ENCODE measurements at places on chromosomes 16 and 17. TPM values are rescaled to one million over a fixed set of nuclear protein-coding genes. Genes with fewer than 3 reads are reported as not detected.

CBFA2T3 gene
- total RNA-seq: not detected

STH gene
- total RNA-seq: not detected

DNAAF8 gene
- 3.4 TPM for total RNA-seq

CD300H gene
- total RNA-seq: not detected

MAPT gene
- total RNA-seq: 0.43 TPM

AIPL1 gene
- not detected for total RNA-seq

TBX2 gene
- total RNA-seq: 8.3 TPM

DNA sequence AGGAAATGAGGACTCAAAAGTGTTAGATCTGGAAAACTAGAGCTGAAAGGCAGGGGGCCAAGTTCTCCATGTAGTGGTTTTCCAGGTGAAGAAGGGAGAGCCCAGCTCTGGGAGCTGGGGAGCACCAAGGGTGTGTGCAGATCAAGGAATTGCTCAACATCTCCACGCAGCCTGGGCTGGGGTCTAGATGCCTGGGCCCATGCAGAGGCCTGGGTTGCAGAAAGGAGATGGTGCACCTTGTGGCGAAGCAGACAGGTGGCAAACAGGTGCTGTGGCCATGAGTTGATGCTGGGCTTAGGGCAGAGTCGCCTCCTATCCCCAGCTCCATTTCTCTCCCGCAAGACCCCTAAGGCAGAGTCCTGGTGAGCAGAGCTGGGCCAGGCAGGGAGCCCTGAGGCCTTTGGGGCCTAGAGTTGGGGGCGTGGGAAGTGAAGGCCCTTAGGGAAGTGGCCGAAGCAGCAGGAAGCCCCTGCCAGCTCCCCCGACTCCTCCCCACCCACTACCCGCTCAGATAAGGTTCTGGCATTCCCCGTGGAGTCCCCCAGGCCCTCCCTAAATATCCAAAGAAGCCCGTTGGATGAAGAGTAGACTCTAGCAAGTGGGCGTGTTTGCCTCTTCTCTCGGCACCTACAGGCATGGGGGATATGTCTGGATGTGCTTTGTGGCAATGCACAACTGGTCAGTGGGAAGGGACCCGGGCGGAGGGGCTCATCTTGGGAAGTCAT is 777 bp downstream of the FOXN1 start:
- DNase-seq: no peak

DNA sequence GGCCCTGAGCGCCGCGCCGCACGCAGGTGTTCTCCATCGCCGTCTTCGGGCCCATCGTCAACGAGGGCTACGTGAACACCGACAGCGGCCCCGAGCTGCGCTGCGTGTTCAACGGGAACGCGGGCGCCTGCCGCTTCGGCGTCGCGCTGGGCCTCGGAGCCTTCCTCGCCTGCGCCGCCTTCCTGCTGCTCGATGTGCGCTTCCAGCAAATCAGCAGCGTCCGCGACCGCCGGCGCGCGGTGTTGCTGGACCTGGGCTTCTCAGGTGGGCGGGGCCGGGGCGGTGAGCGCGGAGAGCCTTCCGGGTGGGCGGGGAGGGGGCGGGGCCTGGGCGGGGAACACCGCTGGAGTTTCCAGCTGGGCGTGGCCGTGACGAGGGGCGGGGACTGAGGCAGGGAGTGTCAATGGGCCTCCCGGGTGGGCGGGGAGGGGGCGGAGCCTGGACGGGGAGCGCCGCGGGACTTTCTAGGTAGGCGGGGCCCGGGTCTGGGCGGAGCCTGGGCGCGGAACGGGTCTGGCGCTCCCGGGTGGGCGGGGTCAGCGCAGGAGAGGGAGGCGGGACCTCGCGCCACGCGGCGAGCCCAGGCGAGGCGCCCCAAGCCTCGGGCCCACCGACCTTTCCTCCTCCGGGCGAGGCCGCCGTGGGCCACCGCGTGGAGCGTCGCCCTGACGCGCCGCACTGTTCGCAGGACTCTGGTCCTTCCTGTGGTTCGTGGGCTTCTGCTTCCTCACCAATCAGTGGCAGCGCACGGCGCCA is 2.4 kb downstream of the SYNGR3 start:
- peak; percentile 87 for DNase-seq

- no peak for DNase-seq
Measured at GRCh38 chr17:259341-259976, 78.0 kb upstream of the DOC2B start.

GRCh38 chr16:49644145-49644463 is 211.8 kb downstream of the ZNF423 start:
- no peak for DNase-seq

DNA sequence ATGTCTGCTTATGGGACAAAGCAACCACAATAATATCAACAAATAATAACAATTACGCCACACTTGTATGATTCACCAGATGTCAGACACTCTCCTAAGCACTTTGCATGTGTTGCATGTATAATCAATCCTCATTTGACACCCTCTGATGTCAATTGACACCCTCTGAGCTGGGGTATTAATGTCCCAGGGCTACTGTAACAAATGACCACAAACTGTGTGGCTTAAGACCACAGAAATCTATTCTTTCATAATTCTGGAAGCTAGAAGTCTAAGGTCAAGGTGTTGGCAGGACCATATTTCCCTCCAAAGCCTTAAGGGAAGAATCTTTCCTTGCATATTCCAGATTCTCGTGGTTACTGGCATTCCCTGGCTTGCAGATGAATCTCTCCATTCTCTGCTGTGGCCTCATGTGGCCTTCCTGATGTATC is 112.7 kb downstream of the NPIPB5 start:
- DNase-seq: no peak

- DNase-seq: peak; percentile 80
Measured at GRCh38 chr17:81641825-81642489, 5.0 kb downstream of the TSPAN10 start.

- peak; percentile 86 for DNase-seq
Measured at GRCh38 chr17:40490289-40490853, 11.1 kb downstream of the TNS4 start.

DNA sequence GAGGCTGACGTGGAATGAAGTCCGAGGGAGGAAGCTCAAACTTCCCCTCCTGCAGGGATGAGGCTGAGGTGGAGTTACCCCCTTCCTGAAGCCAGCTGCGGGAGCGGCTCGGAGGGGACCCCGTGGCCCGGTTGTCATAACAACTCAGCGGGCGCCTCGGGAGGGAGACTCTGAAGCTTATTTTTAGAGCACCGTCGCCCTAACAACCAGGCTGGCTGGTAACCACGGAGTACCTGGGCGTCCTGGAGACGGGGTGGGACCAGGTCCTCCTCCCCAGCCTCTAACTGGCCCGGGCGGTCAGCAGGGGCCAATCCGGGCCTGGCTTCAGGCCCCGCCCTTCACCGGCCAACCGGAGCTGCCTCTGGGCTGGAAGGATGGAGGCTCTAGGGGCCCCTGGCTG is 27.7 kb downstream of the NECAB2 start:
- no peak for DNase-seq

DNA sequence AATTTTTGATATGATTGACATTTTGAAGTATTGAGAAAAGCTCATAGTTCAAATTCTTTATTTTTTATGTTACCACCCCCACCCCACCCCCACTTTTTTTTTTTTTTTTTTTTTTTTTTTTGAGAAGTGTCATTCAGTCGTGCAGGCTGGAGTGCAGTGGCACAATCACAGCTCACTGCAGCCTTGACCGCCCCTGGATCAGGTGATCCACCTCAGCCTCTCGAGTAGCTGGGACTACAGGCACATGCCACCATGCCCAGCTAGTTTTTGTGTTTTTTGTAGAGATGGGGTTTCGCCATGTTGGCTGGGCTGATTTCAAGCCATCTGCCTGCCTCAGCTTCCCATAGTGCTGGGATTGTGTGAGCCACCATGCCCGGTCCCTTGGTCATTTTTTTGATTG is 7.4 kb downstream of the TAF15 start:
- no peak for DNase-seq

- no peak for DNase-seq
Measured at GRCh38 chr16:70646260-70647241, at the start of gene IL34. Gene IL34, plus strand, starts transcription at chr16:70646559. Its CDS starts 389 bp downstream, at chr16:70646948.

DNA sequence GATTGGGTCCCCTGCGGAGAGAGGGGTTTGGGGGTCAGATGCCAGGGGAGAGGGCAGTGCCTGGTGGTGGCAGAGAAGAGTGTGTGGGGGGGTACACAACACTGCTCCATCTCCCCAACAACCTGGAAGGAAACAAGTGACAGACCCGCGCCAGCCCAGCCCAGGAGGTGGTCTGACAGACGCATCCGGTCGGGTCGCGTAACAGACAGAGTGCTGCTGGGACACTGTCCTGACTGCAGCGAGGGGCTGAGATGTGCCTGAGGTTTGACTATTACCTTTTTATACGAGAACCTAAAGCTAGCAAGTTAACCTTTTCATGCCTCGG is 16.2 kb downstream of the UNC13D start:
- no peak for DNase-seq

GRCh38 chr16:1812732-1813163 is 13.9 kb downstream of the HAGH start:
- DNase-seq: peak; percentile 92

DNA sequence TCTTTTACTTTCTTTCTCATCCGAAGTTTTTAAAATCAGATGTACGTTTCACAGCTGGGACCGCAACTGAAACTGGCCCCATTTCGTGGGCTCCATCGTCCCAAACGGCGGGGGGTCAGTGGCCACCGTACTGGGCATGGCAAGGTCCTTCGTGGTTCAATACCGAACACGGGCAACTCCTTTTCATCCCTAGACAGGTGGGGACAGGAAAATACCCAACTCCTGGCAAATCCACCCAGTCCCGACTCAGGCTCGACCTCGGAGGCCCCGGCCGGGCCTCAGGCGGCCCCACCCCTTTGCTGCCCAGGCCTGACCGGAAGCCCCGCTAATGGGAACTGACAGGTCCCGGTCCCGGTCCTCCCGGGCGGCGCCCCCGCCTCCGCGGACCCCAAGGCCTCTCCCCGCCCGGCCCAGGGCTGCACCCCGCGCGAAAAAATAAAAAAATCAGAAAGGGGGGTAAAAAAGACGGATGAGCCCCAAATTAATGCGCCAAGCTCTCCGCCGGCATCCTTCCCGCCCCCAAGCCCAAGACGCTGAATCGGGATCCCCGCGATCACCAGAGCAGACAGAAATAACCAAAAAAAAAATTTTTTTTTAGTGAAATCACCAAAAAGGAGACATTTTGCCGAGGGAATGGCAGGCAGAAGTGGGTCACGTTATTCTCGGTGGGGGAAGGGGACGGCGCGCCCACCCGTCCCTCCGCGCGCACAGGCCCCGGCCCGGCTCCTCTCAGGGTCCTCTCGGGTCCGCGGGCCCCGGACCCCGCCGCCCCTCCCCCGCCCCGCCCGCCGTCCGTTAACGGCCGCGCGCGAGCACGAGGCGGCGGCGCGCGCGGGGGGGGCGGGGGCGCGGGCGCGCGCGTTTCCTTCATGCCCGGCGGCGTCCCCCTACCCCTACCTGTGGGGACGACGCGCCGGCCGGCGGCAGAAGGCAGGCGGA is 562 bp downstream of the ZC3H7A start:
- DNase-seq: peak; percentile 74

DNA sequence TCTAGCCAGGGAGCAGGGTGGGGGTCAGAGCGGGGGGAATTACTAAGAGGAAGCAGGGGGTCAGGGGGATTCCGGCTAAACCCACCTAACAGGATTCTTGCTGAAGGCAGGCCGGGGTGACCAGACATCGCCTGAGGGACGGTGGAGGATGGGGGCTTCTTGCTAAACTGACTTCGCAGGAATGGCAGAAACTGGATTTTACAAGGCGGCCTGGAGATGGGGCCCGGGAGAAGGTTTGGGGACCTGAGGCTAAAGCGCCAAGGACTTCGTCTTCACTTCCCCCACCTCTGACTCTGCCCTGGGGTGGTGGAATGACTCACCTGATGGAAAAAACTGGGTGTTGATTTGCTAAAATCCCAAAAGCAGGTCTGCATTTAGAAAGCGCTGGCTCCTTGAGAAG is 23.5 kb downstream of the LGALS3BP start:
- no peak for DNase-seq

DNA sequence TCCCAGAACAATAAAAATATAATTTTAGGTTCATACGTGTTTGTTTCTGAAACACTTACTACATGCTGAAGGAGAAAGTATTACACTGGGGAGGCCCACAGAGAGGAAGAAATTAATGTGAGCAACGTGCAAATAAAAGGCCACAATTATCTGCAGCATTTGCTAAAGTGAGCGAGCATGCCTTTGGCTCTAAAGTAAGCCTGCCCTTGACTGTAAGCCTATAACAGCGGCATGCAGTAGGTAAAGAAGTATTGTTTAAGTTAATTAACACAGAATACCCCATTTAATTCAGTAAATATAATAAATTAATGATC is 13.2 kb upstream of the COTL1 start:
- DNase-seq: no peak

DNA sequence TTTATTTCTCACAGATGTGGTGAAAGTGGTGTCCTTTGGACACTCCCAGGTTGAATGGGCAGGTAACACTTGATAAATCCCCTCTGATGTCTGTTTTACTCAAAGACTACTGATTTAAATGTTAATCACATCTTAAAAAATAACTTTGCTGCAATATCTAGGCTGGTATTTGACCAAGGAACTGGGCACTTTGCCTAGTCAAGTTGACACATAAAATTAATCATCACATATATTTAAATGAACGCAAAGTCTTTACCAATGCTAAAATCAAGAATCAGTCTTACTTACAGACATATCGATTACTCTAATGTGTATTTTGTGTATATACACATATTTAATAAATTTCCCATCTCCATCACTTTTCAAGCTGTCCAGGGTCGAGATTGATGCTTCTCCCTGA is 7.0 kb downstream of the MT2A start:
- DNase-seq: no peak

Data from MG63 (cell line).